NCI-H524 (cell line): ENCODE measurements at places on chromosomes 3 and 15.
A peak's percentile ranks its signal among the peaks of the same experiment; 100 is the strongest.

GRCh38 chr15:73930371-73930770, 4.1 kb downstream of the LOXL1 start:
- no peak for DNase-seq

- peak; percentile 24 for DNase-seq
Measured at GRCh38 chr15:27575521-27575920, 523.6 kb downstream of the OCA2 start.

DNA sequence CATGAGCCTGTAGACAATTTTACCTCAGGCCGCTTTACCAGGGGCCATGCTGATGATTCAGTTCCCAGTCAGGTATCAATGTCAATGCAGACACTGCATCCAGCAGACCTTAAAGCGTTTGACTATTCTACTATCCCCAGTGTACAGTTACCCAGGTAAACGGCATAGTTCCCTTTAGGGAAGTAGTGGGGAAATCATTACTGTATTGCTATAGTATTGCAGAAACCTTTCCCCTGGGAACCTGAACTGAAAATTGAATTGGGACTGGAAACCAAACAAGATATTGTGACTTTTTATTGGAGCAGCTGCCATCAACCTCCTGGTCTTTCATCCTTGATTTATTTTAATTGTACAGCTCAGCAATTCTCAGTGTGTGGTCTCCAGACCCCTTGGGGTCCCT, 6.6 kb upstream of the INAFM2 start:
- DNase-seq: no peak

GRCh38 chr3:13887495-13888300, 7.8 kb upstream of the WNT7A start:
- DNase-seq: no peak

GRCh38 chr15:99124641-99125040, 19.8 kb downstream of the SYNM start:
- no peak for DNase-seq

GRCh38 chr3:63355809-63356208, 77.7 kb downstream of the SYNPR start:
- no peak for DNase-seq

DNA sequence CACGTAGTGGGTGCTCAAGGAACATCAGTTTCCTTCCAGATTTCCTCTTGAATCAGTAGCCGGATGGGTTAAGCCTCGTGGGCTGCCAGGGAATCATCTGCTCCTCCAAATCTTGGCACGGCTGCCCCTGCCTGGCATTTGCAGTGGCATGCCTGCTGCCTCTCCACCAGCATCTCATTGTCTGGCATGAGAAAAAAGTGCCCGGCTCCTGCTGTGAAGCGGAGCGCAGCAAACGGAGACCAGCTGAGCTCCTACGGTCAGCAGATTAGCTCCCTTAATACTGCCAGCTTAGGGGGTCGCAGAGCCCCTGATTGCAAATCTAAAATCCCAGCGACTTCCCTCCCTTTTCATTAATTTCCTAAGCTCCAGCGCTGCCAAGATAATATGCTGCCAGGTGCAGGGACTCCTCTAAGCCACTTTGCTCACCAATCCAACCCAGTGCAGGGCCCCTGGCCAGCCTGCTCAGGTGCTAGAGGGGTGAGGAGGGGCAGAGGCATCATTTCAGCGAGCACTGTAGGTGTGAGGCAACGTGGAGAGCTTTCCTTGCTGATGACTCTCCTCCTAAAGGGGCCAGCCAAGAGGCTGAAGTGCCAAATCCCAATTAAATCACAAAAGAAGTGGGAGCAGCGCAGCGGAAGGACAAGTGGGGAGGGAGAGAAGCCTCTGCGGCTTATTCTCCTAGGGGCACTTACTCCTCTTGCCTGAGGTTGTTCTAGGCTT, 49.6 kb upstream of the ST8SIA2 start:
- DNase-seq: peak; percentile 95

GRCh38 chr15:66764072-66764786, 62.2 kb downstream of the SMAD6 start:
- no peak for DNase-seq

- no peak for DNase-seq
Measured at GRCh38 chr3:184160456-184160855, 5.3 kb downstream of the DVL3 start.

- DNase-seq: no peak
Measured at GRCh38 chr3:93981649-93982048, 1.7 kb downstream of the ARL13B start.

- DNase-seq: peak; percentile 20
Measured at GRCh38 chr15:78003539-78004008, 73.9 kb downstream of the TBC1D2B start.

GRCh38 chr3:55879901-55880331, 392.8 kb upstream of the WNT5A start:
- DNase-seq: no peak

GRCh38 chr15:55257938-55258337, 31.7 kb downstream of the RAB27A start:
- no peak for DNase-seq

GRCh38 chr3:21585216-21585740, 165.7 kb downstream of the ZNF385D start:
- DNase-seq: no peak

DNA sequence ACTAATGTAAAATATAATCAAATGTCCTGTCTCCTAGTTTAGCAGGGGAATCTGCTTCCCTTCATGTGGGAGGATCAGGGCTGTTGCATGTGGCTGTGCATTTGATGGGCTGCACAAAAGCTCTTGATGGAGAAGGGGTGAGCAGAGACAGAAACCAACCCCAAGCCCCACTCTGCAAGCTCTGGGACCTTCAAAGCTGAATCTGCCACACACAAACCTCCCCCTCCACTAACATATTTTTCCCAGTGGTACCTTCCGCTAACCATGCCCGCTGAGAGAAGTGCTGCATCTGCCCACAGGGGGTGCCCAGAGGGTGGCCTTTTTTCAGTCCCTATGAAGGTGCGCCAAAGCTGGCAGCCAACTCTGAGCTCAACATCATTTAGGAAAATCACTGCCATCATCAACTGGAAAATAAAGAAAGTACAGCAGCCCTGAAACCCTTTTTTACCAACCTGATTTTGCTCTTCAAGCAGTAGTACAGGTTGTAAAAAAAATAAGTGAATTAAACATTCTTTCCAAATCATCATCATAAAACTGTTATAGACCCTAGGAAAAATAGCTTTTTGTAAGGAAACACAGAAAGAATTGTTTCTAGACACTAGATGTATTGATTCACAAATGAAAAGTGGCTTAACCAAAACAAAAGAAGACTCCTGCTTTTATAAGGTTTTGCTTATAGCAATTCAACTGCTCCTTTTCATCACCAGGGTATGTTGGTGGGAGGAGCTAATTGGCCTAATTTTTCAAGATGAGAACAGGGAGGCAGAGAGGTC, 97.0 kb downstream of the HHLA2 start:
- no peak for DNase-seq

DNA sequence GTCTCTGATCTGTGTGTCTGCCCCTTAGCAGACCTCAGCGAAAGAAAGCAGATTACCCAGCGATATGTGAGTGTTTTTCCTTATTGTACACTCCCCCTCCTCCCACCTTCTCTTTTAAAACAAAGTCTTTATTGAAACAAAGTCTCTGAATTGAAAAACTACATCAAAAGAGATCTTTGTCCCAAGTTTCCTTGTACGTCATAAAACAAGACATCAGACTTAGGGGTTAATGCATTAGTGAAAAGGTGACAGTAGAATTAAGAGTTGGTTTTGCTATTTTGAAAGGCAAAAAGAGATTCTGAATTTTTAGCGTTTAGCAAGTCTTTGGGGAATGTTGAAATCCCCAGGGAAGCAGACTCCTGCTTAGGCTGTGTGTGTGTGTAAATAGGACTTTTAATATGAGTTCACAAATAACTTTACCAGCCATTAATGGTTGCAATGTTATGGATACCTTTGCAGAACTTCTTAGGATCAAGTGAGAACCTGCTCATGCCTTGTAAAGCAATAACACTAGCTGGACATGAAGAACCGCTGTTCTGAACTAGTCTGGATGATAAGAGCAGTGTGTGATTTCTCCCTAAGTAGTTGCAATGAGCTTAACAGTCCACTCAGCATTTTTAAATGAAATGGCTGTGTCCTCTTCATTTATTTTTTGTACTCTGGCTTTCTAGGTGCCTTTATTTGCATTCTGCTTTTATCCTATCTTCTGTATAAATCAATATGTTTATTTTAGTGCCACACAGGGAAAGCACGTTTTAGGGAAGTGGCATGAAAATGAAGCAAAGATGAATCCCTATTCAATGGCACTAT, 136.6 kb downstream of the MCTP2 start:
- no peak for DNase-seq

- DNase-seq: no peak
Measured at GRCh38 chr15:39589193-39589814, 8.4 kb downstream of the THBS1 start.

GRCh38 chr3:161559177-161559998, 62.8 kb downstream of the OTOL1 start:
- DNase-seq: peak; percentile 52

DNA sequence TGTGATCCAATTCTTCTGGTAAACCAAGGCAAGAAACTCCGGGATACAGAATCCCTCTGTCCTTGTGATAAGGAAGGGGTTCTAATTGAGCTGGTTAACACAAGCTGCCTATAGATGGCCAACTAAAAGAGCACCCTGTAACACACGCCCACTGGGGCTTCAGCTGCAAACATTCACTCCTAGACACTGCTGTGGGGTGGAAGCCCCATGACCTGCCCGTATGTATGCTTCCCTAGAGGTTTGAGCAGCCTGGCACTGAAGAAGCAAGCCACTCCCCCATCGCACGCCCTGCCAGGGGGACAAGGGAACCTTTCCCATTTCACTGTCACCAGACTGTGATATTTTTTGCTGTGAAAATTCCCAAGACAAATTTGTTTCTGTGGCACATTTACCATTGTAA, 516.9 kb upstream of the GOLIM4 start:
- DNase-seq: no peak

GRCh38 chr3:48194446-48195071, 6.3 kb upstream of the CDC25A start:
- peak; percentile 32 for DNase-seq

- peak; percentile 15 for DNase-seq
Measured at GRCh38 chr3:138916824-138917223, 30.1 kb downstream of the FOXL2 start.
